ENCODE measurements at places on chromosomes 2 and 18.
A peak's percentile ranks its signal among the peaks of the same experiment; 100 is the strongest.

DNA sequence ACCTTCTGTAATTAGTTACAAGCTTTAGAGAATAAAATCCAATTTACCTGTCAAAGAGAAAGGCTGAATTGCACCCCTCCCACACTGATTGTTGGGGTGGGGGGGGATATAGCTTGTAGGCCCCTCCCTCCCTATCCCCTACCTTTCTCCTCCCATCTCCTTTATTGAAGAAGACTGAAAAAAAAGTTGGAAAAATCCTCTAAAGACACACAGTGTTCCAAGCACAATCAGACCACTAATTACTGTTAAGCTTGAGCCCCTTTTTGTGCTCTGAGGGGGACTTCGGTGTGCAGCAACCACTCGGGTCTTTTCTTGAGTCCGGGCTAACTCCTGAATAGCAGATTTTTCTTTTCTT is 43.0 kb upstream of the FZD5 start:
- DNase-seq: no peak

- DNase-seq: no peak
Measured at GRCh38 chr2:214575030-214575429, 164.2 kb downstream of the VWC2L start.

DNA sequence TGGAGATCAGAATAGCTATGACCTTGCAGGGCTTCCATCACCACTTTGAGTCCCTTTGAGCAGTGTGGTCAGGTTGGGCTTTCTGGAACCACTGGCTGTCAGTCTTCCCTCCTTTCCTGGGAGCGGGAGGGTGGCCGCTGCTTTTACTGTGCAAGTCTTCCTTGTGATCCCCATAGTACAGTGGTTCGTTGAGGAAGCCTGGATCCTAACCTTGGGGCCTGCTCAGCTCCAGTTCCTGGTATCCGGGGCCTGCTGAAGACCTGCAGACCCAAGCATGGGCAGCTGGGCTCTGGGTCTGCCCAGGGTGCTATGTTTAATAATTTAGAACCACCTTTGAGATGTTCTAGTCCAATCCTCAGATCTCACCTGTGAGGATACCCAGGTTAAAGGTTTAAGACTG is 104.2 kb downstream of the CLIP4 start:
- no peak for DNase-seq

GRCh38 chr18:12028040-12028628 is 46.8 kb downstream of the IMPA2 start:
- no peak for DNase-seq

DNA sequence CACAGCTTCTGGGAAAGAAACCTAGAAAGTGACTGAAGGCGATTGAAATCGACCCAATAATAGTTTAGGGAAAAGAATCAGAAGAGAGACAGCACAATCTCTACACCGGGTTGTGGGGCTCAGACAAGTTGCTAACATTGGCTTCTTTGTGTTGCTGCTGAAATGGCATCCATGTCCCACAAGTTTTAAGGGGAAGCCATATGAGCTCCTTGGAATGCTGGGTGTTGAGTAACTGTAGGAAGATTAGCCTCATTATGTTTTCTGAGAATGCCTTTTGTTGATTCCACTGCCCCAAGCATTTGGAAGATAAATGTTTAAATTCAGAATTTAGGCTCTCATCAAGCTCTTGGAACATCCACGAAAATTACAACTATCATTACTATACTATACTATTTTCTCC is 73.4 kb upstream of the NEUROD1 start:
- no peak for DNase-seq

DNA sequence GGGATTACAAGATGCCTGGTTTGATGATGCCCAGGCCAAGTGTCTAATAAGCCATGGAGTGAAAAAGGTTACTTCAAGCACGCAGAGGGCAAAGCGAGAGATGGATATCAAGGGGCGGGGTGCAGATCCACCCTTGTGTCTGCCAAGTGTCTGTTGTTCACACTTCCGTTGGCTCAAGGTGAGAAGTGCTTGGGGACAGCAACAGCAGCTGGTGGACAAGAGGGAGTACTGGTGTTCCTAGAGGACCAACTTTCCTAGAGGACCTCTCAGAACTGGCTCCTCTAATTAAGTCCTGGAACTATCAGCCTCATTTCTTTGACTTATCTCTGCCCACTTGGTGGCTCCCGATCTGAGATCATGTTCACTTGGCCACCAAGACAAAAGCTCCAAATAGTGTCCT is 299.1 kb downstream of the PRKCE start:
- DNase-seq: no peak

GRCh38 chr2:109646961-109647360 is 32.8 kb downstream of the SOWAHC start:
- no peak for DNase-seq

- no peak for DNase-seq
Measured at GRCh38 chr2:234091432-234091879, 41.0 kb downstream of the SPP2 start.

DNA sequence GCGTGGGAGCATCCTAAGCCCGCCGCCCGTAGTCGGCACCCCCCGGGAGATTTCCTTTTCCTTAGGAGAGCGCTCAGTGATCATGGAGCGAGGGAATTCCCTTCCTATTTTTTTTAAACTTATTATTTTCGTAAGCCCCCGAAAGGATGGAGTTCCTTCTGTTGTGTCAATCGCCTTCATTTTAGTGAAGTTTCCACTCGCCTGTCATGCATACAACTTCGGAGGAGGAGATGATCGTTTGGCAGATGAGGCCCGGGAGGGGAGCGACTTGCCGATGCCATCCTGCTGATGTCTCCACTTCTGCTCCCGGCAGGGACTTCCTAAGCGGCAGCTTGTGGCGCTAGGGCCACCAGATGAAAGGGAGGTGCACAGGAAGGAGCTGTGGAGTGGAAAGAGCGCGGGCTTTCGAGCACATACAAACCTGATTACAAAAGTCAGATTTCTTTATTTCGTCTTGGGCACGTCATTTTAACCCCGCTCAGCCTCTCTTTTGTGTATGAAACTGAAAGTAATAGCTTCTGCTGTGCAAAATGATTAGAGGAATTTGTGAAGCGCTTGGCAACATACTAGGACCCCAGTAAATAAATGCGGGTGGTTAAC is at the start of gene ADGRF3:
Gene ADGRF3, minus strand, starts transcription at position 336 of the 600 bp plus-strand sequence. CDS start 555 bp downstream, outside the sequence.
- peak; percentile 83 for DNase-seq

GRCh38 chr2:42967959-42968674 is 175.7 kb upstream of the HAAO start:
- DNase-seq: no peak

- DNase-seq: peak; percentile 49
Measured at GRCh38 chr2:96264656-96265348, 995 bp downstream of the TMEM127 start.

DNA sequence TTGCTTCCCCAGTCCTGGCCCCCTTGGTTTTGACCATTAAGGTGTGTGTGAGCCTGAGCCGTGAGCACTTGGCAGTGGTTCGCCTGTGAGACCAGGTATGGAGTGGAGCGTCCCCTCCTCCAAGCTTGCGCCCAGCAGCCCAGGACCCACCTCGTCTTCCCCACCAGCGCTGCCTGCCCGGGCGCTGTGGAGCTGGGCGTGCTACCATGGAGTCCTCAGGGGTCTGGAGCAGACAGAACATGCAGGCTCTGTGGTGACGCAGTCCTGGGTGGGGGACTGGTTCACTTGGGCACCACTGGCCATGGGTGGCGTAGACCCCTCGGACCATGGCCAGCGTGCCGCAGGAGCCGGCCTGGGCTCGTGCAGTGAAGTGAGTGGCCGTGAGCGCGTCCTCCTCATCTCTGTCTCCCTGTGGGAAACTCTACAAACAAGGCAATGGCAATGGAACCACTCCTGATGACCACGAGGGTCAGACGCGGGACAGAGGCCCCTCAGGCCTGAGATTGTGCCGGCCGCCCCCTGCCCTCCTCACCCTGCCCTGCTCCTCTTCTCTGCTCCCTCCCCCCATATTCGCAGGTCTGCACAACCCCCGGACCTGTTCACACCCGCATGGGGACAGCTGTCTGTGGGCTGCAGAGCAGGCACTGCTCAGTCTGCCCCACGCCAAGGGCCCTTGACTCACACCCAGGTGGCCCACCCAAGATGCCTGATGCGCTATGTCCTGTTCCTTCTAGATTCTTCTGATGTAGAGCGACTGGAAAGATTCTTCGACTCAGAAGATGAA is 15.0 kb downstream of the DTYMK start:
- no peak for DNase-seq

- DNase-seq: no peak
Measured at GRCh38 chr2:137968477-137969417, 4.5 kb downstream of the HNMT start.

GRCh38 chr2:8021921-8022320 is 659.9 kb upstream of the ID2 start:
- DNase-seq: no peak

DNA sequence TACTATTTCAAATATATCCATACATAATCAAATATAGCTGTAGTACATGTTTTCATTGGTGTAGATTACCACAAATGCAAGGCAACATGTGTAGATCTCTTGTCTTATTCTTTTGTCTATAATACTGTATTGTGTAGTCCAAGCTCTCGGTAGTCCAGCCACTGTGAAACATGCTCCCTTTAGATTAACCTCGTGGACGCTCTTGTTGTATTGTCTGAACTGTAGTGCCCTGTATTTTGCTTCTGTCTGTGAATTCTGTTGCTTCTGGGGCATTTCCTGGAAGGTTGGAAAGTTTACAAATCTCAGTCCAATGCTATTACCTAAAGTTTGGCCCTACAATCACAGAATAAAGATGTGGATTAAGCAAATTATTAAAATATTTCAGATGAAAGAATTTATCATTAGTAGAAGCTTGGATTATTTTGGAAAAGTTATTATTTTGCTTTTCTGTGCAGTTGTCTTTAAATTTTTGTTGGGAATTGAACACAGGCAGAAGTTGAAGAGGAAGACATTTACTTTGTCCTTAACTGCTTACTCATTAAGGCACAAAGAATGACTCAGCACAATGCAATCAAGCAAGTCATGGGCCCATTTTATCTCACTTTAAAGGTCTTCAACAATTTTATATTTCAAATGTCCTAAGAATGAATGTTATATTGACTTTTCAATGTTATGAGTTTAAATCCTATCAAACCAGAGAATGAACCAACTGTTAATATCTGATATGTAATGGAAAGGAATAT is 103.4 kb upstream of the CAVIN2 start:
- DNase-seq: no peak

DNA sequence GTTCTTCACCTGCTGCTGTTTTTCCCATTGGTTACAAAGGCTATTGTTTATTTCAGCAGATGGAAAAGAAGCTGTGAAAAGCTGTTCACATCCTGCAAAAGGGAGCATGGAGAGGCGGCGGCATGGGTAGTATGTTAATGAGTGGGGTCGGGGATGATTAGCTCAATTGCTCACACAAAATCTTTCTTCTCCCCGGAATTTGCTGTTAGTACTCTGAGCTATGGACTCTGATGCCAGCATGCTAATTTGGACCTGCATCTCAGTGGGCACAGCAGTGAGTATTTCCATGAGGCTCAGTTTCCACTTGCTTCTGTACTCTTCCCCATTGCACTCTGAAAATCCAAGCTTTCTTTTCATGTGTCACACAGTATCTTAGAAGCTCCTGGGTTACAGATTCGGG is 61.6 kb downstream of the DNER start:
- DNase-seq: no peak

- DNase-seq: peak; percentile 83
Measured at GRCh38 chr2:95300450-95300849, 3.3 kb downstream of the KCNIP3 start.

All from RPMI8226 (cell line).